ENCODE measurements at places on chromosomes 4 and X.

GRCh38 chrX:21398426-21398825, 24.2 kb downstream of the CNKSR2 start:
- no peak for DNase-seq

- DNase-seq = no peak
Measured at GRCh38 chrX:129842510-129843208, 1.0 kb downstream of the ZDHHC9 start.

DNA sequence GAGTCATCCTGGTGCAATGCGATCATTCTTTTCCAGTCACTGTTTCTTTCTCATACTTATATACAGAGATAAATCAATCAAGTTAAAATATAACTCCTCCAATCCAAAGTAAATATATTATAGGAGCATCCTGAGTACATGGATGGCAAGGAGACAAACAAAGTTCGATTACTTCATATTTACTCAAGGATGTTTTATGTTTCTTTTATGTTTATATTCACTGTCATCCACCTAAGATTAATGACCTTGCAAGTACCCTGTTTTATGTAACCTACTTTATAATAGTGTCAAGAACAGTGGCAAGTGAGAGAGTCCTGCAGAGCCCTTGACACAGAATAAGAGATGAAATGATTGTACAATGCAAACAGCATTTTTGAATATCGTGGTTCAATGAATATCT, at the start of gene UGT2B11:
TSS of gene UGT2B11 (minus strand) at position 33 of the 400 bp plus-strand sequence. CDS start at position 7, 26 bp downstream.
- DNase-seq = no peak

- DNase-seq = no peak
Measured at GRCh38 chrX:101408532-101408841, 465 bp downstream of the HNRNPH2 start.

DNA sequence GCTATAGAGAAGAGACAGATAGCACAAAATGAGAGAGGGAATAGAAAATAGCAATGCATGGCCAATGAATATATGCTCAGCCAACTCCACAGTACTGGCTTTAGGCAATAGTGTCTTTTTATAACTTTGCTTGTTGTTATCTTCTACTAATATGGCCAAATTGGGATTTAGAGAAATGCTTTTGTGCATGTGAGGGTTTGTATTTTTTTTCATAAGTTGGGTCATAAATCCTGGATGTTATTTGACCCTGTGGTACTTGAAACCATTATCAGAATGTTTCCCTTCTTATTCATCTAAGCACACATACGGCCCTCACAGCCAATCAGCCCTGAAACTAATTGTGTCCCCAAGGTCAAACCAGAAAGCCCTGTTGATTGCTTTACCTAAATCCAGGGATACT, 35.2 kb upstream of the LPAR4 start:
- no peak for DNase-seq

GRCh38 chr4:8779490-8779932, 92.1 kb downstream of the HMX1 start:
- DNase-seq = no peak

DNA sequence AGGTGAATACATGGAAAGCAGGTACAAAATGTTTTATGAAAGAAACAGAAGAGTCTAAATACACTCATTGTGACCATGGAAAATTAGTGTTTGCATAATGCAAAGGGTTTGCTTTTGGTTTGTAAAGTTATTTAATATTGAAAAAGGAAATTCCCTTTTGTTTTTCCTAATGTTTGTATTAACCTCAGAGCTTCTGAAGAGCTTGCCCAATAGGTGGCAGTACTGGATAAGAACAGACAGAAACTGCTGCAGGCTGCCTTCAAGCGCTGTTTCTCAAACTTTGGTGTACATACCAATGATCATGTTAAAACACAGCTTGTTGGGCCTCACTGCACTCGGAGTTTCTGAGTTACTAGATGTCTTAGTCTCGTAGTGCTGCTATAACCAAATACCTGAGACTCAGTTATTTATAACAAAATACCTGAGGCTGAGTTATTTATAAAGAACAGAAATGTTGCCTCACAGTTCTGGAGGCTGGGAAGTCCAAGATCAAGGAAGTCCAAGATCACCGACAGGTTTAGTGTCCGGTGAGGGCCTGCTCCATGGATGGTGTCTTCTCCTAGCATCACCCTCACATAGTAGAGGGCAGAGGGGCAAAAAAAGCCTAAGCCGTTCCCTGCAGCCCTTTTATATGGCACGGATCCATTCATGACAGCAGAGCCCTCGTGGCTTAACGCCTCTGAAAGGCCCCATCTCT, 54.2 kb downstream of the SUPT20HL2 start:
- peak; percentile 12 for DNase-seq

All from germinal center (tissue), 1 donor.